ENCODE measurements at places on chromosomes 1 and 21.

- DNase-seq: no peak
These were observed 58.6 kb downstream of the ZNF644 start for GRCh38 chr1:90963236-90963635.

- no peak for DNase-seq
These were observed 65.5 kb downstream of the DMRTB1 start for GRCh38 chr1:53524428-53525375.

DNA sequence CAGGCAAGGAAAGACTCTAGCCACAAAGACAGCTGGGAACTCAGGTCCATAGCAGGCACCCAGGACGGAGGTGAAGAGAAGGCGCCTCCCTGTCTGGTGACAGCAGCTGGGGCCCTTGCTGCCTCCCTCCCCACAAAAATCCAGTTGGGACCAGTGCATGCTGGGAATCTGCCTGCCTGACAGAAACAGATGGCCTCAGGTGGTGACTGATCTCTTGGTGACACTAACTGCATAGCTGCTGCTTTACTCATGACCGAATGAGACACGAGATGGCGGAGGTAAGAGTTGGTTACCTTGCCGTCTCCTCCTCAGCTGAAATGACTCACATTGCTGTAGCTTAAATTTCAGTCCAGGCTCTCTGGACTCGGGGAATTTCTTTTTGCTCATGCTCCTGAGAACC lies 130.3 kb downstream of the FGGY start:
- peak; percentile 56 for DNase-seq

DNA sequence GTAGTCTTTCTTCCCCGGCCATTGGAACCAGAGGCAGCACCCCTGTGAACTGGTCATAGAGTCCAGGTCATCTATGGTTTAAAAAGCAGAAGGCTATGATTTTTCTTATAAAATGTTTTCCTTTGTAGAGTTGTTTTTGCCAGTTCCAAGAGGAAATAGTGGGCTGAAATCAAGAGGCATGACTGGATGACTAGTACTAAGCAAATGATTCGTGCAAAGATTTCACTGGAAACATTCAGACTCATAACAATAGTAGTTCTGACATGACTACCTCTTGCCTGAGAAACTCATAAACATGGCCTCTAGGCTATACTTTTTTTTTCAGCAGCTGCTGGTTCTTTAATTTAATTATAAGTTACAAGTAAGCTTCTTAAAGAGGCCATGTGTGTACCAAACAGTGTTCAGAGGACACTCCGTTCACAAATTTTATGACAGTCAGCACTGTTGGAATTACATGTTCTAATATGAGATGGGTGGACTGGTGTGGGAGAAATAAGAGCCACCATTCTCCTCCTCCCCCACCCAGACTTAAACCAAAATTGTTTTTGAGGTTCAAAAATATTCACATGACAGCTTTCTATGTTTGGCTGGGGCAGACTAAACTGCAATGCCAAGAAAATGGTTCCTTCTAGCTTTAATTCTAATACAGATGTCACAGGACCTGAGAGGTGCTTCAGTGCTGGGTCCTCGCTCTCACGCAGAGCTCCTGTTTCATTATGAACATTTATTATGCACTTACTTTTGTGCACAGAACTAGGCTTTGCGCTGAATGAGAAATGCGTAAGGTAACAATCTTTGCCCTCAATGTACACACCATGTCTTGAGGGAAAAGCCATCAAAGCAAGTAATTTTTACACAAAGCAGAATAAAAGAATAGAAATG lies 147.5 kb downstream of the ZC3H11B start:
- DNase-seq: no peak

GRCh38 chr1:230864441-230864840 lies 3.9 kb downstream of the C1orf198 start:
- no peak for DNase-seq

DNA sequence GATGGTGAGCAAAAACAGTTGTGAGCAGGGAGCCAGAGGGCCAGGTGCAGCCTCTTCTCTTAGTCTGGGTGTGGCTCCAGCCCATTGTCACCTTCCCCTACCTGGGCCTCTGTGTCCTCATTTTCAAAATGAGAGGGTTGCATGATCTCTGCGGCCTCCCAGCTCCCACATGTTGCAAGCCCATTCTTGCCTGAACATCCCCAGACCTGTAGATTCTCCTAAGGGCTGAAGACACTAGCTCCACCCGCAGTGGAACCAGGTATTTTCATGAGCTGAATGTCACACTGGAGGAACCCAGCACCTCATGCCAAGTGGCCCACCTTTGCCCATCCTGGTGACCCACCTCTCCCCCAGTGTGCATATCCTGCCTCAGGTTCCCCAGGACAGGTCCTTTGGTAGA lies 12.3 kb downstream of the IKBKE start:
- DNase-seq: no peak

DNA sequence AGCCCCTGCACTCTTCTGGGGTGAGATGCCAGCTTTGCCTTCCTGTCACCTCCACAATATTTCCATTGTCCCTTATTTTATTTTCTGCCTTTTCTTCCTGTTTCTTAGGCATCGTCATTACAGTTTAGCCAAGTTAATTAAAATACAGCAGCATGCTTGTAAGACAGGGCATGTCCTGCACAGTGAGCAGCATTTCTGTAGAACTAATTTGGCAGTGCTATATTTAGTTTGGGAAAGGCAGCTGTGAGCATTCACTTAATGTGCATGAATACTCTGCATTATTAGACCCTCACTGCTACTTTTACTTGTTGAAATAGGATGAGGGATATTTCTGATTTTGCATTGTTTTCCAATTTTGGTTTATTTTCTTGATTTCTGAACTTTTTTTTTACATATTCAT lies 133.3 kb downstream of the KCNK2 start:
- no peak for DNase-seq

DNA sequence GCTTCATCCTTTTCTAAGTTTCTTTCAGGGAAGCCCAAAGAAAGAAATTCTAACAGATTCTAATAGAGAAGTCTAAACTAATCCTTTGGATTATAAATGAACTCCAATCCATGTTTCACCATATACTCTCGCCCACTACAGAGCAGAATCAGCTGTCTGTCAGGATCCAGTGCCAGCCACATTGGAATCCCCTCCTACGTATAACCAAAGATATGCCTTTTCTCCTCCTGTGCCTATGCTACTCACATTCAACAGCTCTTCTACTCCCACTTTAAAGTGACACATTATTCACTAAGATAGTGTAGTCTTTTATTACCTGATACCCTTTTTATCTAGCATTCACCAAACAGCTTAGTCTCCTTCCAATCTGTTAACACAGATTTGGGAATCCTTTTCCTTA lies 3.1 kb downstream of the ETV3 start:
- no peak for DNase-seq

- DNase-seq: no peak
These were observed 1500.2 kb upstream of the PRMT6 start for GRCh38 chr1:105556266-105556665.

DNA sequence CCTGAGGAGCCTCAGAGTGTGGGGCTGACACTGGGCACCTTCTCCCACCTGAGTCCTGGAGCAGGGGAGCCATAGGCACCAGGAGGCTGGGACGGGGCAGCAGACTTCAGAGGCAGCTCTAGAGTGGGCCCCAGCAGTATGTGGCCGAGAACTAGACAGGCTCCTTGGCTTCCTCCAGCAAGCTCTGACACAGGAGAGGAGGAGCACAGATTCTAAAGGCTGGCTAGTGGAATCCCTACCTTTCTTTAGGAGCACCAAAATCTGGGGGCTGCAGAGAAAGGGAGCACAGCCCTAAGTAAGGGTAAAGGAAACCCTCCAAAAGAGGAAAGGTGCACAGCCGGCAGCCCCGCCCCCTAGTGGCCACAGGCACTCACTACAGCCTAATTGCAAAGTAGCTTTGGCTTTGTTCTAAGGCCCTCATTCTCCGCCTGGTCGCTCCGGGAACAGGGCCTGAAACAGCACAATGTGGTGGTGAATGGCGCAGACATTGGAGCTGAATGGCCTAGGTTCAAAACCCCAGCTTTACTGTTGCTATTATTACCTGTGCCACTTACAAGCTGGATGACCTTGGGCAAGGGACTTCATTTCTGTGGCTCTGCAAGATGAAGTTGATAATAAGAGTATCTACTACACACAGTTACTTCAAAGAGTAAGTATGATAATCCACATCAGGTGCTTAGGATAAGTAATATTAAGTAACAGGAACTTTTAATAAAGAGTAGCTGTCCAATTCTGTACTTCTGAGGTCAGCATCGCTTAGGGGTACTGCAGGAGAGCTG lies 8.8 kb upstream of the GUCA2A start:
- peak; percentile 65 for DNase-seq

- DNase-seq: no peak
These were observed 22.4 kb downstream of the CAPZB start for GRCh38 chr1:19462781-19463503.

DNA sequence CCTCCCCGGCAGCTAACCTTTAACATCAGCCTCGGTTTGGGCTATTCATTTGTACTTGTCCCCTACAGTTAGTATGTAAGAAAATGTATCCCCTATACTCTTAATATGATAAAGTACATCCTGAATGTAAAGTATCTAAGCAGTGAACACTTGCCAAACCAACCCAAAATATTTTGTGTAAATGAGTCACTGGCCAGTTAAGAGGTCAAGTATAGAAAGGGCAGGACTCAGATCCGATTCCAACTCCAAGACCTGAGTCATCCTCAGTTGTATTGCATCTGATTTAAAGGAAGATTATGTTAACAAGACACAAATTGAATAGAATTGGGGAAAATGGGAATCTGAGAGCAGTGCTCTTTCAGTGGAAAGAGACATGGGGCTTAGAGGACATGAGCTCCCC lies 84.4 kb downstream of the CD58 start:
- DNase-seq: no peak

GRCh38 chr1:195664628-195665027 lies 943.6 kb downstream of the KCNT2 start:
- no peak for DNase-seq

GRCh38 chr1:27015260-27015659 lies 2.6 kb upstream of the TENT5B start:
- no peak for DNase-seq

DNA sequence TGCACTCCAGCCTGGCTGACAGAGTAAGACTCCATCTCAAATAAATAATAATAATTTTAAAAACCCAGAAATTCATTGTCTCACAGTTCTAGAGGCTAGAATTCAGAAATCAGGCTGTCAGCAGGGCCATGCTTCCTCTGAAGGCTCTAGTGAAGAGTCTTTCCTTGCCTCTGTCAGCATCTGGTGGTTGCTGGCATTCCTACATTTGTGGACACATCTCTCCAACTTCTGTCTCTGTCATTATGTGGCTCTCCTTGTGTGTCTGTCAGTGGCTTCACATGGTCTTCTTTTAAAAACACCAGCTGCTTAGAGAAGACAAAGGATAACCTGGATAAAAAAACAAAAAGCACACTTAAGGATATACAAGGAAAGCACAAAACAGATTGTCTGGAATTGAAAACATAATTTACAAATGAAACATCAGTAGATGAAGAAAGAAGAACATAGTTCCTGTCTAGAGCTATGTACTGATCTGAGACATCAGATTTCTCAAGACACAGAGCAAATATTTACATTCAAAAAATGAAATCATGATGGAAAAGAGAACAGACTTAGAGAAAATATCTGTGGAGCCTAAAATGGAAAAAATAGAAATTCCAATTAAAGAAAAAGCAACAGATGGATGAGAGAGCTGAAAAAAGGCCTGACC lies 32.7 kb upstream of the ASB17 start:
- DNase-seq: no peak

DNA sequence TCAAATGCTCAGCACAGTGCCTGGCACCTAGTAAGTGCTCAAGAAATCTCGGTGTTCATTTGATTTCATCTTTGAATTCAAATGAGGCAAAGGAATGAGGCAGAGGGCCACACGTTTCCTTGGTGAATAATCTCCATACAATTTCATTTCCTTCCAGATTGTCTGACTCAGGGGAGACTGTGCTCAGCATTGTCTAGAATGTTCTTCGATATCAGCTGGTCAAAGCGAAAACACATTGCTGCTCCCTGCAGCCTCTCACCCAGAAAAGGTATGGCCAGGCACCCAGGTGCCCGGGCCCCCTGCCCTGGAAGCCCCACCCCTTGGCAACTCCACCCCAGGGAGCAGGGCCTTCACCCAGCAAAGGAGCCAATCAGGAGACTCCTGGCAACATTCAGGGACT lies 55.8 kb downstream of the FBXO2 start:
- DNase-seq: no peak

DNA sequence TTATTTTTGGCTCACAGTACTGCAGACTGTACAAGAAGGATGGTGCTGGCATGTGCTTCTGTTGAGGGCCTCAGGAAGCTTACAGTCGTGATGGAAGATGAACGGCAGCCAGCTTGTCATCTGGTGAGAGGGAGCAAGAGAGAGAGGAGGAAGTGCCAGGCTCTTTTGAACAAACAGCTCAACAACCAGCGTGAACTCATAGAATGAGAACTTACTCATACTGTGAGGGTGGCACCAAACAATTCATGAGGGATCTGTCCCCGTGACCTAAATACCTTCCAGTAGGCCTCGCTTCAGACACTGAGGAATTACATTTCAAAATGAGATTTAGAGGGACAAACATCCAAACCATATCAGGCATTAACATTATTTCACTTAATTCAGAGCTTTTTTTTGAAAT lies 84.7 kb downstream of the PKN2 start:
- DNase-seq: no peak

- no peak for DNase-seq
These were observed 5.5 kb downstream of the CEPT1 start for GRCh38 chr1:111145542-111145941.

- no peak for DNase-seq
These were observed 97.0 kb upstream of the DPH5 start for GRCh38 chr1:101122452-101123166.

- no peak for DNase-seq
These were observed 33.6 kb upstream of the LRRC8C start for GRCh38 chr1:89599332-89599630.

- no peak for DNase-seq
These were observed 3.0 kb downstream of the PCP4L1 start for GRCh38 chr1:161261261-161262235.

GRCh38 chr1:12057382-12057781 lies 5.7 kb upstream of the TNFRSF8 start:
- DNase-seq: no peak

GRCh38 chr1:5551274-5551975 lies 440.8 kb downstream of the NPHP4 start:
- no peak for DNase-seq

DNA sequence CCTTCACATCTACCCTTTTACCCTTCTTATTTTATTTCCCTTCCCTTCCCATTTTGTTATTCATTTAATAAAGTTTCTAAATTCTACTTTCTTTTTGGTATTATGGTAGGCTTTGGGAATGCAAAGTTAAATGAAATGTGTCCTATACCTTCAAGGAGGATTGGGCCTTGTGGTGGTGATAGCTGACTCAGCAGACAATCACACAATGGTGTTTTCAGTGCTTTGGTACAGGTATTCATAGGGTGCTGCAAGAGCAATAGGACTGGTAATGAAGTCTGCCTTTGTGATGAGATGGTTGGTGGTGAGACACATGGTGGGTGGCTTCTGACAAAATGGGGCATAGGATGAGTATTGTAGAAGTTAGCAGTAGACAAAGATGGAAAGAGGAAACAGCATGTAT lies 21.9 kb upstream of the SPAG17 start:
- no peak for DNase-seq

- DNase-seq: no peak
These were observed 23.3 kb upstream of the TNNI1 start for GRCh38 chr1:201444792-201445191.
